ENCODE measurements at places on chromosomes 3 and 15.
A peak's percentile ranks its signal among the peaks of the same experiment; 100 is the strongest.

DNA sequence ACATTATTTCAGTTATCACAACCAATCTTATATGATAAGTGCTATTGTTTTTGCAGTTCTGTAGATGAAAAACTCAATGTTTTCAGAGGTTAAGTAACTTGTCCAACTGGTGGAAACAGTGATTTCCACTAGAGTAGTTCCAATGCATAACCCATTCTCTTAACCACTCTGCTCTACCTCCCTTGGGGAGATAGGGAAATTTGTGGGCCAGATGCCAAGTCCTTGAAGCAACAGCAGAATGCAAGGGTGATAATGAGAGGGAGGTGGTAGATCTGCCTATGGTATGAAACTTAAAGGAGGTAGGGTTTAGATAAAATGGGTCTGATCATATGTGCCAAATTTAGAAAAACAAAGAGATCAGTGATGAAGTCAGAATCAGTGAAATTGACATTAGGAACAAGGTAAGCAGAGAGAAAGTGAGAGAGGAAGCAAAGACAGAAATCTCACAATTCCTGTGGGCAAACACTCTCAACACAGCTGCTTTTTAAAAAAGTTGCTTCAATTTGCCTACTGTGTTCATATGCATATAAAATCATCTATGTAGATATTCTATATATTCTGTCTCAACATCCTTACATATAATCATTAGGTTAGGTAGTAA lies 50.5 kb upstream of the UBP1 start:
- no peak for DNase-seq

DNA sequence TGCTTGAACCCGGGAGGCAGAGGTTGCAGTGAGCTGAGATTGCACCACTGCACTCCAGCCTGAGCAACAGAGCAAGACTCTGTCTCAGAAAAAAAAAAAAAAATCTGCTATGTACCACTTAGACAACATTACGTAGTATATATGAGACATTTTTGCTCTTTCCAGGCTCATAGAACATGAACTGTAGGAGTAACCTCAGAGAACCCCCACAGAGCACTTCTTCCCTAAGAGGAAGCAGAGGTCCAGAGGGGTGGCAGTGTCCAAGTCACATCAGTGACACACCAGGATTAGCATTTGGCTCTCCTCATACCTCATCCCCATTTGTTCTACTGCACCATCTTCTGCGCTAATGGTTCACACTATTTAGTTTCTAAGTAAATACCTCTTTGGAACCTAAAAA lies 33.7 kb downstream of the ARRDC4 start:
- no peak for DNase-seq

GRCh38 chr15:51312166-51313073 lies 26.0 kb downstream of the CYP19A1 start:
- no peak for DNase-seq

DNA sequence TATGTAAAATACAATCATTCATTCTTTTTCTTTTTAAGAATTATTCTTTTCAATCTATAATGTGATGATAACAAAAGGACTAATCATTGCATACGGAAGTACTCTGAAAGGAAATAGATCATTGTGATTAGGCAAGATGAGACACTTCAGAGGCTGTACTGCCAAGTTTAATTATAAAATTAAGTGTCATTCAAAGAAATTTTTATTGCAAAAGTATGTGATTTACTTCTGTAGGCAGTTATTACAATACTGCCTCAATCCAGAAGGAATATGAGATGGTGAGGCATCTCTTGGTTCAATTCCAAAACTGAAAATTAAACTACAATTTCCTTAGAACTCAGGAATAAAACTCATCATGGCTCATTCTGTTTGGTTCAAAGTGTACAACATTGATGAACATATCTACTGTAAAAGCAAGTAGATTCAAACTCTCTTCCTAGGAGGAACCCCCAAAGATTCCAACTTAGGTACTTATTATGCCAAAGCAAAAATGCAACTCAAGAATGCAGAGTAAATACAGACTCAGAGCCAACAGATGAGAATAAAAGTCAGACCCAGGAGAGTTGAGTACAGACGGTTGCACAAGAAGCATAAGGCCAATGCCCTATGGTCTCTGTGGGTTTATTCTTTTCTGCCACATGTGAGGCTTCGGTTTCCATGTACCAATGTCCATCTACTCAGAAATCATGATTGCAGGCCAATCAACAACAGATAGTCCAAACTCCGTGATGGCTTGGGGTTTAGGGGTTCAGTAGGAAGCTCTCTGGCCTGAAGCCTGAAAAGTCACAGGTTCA lies 118.5 kb upstream of the WNT5A start:
- DNase-seq = no peak

- DNase-seq = peak; percentile 18
Observed at GRCh38 chr15:100438570-100438969, 90.2 kb downstream of the CERS3 start.

- DNase-seq = no peak
Observed at GRCh38 chr3:23697416-23697815, 108.3 kb upstream of the UBE2E1 start.

DNA sequence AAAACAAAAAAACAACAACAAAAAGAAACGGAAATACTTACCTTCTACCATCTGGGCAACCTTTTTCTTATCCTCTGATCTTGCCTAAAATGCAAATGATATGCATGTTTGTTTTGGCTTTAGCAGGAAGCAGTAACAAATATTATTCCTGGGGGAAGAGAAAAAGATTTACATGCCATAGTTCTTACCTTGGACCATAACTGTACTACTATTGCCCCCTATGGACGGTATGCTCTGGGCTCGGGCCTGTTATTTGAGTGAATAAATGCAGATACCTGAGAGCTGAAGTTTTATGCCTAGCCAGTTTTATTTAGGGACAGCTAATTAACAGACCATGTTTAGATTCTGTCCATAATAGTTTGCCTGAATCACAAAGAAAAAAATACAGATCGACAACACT lies 12.6 kb upstream of the STARD5 start:
- DNase-seq = peak; percentile 37

GRCh38 chr15:63043335-63044076 lies 959 bp downstream of the TPM1 start:
- DNase-seq = no peak

GRCh38 chr3:150069154-150069527 lies 98.4 kb upstream of the PFN2 start:
- no peak for DNase-seq

- DNase-seq = no peak
Observed at GRCh38 chr3:25151903-25152295, 276.2 kb upstream of the RARB start.

GRCh38 chr3:8523041-8523440 lies 21.4 kb downstream of the LMCD1 start:
- no peak for DNase-seq

DNA sequence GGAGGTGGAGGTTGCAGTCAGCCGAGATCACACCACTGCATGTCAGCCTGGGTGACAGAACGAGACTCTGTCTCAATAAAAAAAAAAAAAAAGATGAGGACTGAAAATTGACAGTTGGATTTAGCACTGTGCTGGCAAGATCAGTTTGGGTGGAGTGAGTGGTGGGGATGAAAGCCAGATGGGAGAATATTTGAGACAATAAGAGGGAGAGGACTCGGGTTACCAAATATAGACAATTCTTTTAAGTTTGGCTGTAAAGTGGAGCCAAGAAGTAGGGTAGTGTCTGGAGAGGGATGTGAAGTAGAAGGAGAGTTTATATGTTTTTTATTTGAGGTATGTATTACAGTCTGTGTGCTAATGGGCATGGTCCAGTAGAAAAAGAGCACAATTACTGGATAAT lies 20.4 kb downstream of the TMOD3 start:
- no peak for DNase-seq

DNA sequence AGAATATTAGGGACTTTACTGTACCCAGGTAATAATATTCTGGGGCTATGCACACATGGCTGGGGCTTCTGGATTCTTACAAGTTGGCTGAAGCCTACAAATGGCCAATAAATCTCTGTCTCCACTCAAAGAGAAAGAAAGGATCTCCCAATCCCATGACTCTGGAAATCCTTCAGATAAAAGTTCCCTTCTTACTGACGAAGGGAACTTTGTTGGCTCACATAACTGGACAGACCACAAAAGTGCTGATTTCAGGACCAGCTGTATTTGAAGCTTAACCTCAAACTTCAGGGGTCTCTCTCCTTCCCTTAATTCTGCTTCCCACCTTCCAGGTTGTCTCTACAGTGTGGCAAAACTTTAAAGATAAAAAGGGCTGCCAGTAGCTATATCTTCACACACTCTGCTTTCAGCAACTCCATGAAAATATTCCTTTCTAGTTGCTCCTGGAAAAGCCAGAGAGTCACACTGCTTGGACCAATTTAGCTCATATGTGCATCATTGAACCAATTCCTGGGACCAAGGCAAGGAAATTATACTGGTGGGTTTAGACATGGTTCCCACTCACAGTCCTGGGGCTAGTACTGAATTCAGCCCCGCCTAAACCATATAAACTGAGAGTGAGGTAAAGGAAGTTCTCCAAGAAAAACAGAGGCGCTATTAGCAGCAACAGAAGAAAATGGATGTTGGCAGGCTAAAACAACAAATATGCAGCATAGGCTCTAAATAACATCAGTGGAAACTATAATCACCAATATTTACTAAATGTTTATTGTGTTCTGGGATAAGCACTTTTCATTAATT lies 290.0 kb upstream of the GADL1 start:
- DNase-seq = no peak

DNA sequence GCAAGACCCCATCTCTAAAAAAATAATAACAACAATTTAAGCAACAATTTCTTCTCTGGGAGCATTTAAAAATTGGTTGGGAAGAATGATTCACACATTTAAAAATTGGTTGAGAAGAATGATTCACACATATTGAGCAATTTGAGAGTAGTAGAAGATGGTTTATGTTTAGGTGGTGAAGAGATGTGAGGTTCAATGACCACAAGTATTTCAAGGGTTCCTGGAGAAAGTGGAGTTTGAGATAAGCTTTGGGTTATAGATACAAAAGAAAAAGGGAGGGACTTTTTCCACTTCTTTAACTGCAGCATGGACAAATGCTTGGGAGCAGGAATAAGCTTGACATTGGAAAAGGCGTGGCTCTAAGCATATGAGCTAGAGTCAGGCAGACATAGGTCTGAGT lies 145.7 kb upstream of the NPHP3 start:
- DNase-seq = no peak

DNA sequence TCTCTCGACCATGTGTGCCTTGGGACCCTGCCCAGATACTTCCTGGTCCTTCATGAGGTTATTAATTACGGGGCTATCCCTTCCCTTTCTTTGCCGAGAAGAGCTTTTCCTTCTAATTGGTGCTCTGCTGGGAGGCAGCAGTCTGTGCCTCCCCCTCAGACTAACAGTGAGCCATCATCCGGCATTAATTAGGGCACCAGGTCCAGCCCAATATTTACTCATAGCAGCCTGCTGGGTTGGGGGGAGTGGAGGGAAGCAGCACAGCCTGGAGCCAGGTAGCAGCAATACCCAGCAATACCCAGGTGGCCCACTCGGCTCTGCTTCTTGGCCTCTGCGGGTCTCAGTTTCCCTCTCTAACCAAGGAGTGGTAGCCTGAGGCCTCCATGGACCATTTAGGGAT lies 20.1 kb downstream of the CACNA2D2 start:
- DNase-seq = no peak

DNA sequence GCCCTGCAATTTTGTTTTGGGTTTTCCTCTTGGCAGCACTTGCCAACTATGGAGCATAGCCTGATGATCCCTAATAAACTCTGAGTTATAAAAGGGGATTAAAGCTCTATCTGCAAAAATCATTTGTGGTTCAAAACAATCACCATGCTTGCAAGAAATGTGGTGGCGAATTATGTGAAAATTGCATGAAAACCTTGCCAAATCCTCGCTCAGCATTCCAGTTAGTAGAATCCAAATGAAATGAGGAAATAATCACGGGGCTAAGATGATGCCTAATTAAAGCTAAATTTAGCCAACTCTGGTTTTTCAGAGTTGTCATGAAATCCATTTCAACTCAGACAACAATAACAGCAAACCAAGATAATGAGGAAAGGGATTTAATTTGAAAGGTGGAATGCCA lies 73.0 kb upstream of the PROK2 start:
- DNase-seq = no peak

All from activated T-cell treated with anti-CD3 and anti-CD28 coated beads for 1 hour (primary cell).